ENCODE measurements at places on chromosomes 5 and 9.

GRCh38 chr5:72130351-72130761, 23.1 kb downstream of the MAP1B start:
- no peak for DNase-seq

GRCh38 chr5:9483779-9484178, 62.1 kb downstream of the SEMA5A start:
- no peak for DNase-seq

GRCh38 chr9:33988219-33988890, 60.3 kb downstream of the UBAP2 start:
- no peak for DNase-seq

GRCh38 chr5:93571114-93571949, 9.7 kb downstream of the NR2F1-AS1 start:
- no peak for DNase-seq

DNA sequence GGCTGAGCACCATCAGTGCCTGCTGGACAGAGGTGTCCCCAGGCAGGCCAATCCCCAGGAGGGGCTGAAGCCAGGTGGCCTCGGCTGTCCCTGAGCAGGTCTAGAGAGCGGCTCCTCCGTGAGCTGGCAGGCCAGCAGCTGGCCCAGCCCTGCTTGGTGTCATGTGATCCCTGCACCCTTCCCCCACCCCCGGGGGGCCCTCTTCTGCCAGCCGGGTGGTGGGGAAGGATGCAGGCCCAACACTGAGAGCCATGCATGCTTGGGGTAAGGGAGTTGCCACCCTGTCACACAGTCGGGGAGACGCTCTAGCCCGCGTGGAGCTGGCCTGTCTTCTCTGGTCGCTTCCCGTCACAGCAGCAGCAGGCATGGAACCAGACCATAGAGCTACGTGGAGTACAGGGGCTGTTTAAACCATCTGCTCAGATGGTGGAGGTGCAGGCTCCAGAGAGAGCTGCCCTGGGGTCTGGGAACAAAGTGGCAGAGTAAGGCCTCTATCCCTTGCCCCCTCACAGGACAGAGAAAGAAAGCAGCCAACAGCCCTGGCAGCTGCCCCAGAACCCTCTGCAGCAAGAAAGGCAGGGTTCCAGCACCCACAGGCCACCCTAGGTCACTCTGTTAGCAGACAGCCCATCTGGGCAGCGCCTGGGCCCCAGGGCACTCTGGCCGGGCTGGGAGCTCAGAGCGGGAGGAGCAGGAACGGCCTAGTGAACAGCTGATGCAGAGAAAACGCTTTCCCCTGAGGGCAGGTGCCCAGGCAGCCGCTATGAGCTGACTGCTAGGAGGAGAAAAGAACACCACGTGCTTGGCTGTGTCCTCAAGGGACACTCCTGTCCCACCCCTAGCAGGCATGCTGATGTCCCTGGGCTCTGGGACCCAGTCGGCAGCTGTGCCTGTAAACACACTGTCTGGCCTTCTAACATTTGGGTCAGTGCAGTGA, 6.8 kb downstream of the RALGDS start:
- DNase-seq, result no peak

GRCh38 chr5:17232405-17232804, 15.0 kb downstream of the BASP1 start:
- no peak for DNase-seq

DNA sequence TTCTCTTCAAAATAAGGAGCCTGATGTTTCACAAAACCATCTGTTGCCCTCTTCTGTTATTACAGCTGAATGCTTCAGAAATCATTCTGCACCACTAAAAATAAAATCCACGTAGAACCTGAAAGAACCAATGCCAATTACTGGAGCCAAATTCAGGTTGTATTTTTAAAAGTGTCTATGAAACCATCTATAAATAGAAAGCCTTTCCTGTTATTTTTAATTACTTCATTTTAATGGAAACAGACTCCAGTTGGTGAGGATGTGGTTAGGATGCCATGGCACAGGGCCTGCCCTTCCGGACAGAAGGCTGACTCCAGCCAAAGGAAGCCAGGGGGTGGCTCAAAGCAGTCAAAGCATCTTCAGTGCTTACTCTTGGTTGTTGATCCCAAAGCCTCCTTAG, 119.8 kb downstream of the TENT4A start:
- DNase-seq, result no peak

- DNase-seq, result peak; percentile 24
Measured at GRCh38 chr9:84271531-84271900, 69.0 kb downstream of the SLC28A3 start.

- DNase-seq, result no peak
Measured at GRCh38 chr5:83029-83428, 8.9 kb upstream of the PLEKHG4B start.

- no peak for DNase-seq
Measured at GRCh38 chr5:133524666-133525065, 87.7 kb downstream of the FSTL4 start.

- DNase-seq, result no peak
Measured at GRCh38 chr9:4717815-4718214, 23.2 kb downstream of the AK3 start.

DNA sequence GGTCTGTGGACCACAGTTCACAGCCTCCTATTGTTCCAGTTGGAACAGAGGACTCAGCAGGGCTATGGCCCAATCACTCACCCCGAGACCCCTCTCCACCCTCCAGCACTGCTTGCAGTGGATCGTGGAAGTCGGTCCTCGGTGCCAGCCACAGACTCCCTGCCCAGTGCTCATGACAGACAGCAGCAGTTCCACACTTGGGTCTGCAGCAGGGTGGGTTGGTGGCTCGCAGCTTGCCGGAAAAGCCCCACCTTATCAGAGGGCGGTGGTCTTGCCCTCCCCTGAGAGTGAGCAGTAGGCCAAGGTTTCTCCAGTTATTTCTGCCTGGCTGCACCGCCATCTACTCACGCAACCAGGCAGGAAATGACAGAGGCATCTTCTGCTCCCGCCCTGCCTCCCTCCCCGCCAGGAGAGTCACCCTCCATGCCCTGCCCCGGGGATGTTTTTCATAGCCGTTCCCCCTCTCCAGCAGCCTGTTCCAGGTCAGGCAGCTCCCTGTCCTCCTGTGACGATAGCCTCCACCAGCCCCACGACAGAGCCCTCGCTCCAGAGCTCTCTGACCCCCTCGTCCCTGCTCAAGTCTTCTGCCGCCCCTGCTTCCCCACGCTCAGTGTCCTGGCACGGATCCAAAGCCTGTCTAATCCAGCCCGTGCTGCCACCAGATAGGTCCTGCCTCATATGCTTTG, 34.5 kb downstream of the UNC5A start:
- no peak for DNase-seq

DNA sequence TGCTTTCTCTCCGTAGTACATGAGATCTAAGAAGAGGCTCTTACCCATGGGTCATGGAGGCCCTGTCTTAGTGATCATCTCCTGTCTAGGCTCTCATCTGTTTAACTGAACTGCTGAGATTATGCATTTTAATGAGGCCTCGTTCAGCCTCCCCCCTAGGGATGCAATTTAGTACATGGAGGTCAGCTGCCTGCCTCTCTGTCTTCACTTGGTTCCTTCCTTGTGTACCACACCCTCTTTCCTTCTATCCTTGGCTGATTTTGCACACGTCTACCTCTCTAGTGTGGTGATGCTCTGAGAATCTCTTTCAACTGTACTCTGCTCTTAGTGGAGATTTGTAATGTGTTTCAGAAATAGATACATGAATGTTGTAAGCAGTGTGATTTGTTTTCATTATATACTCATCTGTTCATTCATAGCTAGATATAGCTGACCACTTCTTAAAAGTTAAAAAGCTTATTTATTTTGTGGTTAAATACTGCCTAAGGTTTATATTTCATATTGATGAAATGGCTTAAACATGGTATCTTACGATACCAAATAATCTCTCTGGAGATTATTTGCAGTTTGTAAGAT, 3.5 kb upstream of the ACTBL2 start:
- DNase-seq, result no peak

DNA sequence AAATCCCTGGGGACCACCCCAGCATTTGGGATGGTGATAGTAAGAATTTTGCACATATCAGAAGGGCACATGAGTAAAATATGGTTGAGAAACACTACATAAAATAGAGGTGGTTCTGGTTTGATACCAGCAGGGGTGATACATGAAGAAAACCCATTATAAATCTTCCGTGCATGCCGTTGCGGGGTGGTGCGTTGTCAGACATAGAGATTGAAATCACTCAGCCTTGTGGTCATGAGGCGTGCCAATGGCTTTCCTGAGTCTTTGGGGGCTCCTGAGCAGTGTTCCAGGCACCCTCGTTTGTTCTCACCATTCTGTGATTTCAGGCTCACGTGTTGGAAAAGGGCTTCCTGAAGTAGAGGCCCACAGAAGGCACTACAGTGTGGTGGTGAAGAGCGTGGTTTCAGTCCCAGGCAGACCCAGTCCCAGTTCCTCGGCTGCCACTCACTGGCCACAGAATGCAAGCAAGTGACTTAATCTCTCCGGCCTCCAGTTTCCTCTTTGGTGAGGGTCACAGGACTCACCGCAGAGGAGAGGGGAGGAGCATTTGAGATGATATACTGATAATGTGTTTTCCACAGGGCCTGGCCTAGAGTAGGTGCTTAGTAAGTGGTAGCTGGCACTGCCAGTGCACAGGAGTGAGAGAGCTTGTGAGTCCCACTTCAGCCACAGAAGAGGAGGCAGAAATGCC, 20.5 kb upstream of the GLRX start:
- peak; percentile 51 for DNase-seq

DNA sequence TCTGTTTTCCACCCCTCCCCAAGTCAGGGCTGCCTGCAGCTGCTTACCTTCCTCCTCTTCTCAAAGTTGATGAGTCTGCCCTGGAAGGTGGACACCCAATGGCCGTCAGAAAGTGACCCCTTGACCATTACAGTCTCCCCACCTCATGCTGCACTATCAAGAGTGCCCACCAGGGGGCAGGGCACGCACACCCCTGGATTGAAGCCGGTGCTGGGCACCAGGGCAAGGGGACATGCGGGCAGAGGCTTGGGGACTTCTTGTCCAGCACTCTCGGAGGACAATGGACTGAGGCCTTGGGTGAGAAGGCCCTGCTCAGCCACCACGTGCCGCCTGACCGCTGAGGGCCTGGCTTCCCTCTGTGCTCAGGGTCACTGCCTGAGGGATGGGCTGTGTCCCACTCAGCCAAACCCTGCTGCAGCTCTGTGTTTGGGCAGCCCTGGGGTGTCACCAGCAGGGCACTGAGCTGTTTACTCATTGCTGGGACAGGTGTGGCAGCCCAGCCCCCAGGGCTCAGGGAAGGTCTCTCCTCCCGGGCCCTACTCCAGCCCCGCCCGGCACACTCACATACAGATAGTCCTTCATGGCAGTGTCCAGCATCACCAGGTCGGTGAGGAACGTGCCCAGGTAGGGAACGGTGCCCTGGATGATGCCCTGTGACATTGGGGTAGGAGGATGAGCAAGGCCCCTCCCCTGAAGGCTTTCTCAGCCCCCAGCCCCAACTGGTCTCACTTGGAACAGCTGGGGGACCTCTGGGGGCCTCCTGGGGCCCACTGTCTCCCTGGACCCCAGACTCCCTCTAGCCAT, 17.7 kb downstream of the RALGDS start:
- peak; percentile 48 for DNase-seq

GRCh38 chr5:79456890-79457583, 56.9 kb downstream of the HOMER1 start:
- DNase-seq, result no peak

DNA sequence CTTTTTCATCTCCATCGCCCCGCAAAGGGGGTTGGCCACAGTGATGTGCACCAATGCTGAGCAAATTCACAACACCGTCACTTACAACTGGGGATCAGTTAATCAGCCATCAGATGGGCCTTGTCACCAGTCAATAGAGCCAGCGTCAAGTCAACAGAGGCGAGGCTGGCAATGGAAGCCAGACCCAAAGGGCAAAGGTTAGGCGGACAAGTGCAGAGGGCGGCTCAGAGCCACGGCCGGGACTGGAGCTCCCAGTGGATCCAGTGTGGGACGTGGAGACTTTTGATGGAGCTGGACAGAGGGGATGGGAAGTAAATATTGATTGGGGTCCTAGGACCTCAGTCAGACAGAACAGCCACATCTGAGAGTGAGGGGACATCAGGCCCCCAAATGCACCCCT, 45.7 kb downstream of the DUSP1 start:
- no peak for DNase-seq

DNA sequence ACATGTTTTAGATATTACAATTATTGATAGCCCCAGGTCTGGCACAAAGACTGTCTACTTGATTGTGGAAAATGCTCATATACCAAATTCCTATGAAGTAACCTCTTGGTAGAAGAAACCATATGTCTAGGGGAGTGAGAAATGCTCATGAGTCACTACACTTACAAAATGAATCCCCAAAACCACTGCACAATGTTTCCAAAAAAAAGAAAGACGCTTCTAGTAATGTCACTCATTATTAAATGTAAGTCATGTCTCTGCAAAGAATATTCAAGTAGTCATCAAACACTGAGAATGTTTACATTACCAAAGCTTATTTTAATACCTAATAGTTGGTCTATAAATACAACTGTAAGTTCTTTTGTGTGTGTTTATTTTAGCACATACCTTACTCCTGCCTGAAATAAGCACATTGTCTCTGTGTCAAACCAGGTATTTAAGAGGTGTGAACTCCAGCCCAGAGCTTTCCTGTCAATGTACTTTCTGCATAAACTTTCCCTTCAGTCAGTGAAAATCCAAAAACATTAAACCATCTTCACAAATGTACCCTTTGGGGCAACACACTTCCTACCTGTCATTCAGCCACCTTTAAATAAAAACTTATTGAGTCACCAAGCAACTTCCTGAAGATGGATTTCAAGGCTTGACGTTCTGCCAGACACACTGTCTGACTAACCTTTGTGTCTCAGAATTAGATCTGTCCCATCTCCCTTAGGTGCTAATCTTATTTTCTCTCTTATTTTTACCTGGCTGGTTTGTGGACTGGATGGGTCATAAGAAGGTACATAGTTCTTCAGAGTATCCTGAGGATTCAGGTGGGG, 194.0 kb downstream of the NFIB start:
- no peak for DNase-seq

GRCh38 chr9:80285326-80285725, 713.6 kb downstream of the TLE4 start:
- no peak for DNase-seq

DNA sequence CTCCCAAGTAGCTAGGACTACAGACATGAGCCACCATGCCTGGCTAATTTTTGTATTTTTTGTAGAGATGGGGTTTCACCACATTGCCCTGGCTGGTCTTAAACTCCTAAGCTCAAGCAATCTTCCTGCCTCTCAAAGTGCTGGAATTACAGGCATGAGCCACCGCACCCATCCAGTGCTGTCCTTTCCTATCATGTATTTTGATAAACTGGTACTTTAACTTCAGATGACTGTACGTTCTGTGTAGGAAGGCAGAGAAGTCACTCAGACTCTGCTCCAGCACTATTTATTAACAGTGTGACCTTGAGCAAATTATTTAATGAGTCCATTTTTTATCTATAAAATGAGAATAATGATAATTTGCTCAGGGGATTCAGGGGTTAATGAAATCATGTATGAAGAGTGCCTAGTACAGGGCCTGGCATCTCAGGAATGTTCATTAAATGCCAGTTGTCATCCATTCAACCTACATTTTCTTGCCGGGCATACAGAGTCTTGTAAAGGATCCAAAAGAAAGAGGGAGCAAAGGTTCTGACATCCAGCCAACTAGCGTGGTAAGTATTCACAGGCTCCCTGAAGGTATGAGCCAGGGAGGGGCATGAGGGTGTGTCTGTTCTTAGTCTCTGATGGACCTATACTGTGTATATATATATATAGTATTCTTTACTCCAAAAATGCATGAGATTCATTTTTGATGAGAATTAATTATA, 201.9 kb downstream of the PBX3 start:
- DNase-seq, result no peak

- DNase-seq, result no peak
Measured at GRCh38 chr5:74360535-74361210, 279.9 kb downstream of the ENC1 start.

Measured in CD4-positive, alpha-beta T cell (primary cell).